ENCODE measurements at places on chromosomes 16 and 17.

GRCh38 chr16:82756283-82756599, 129.5 kb downstream of the CDH13 start:
- no peak for DNase-seq

DNA sequence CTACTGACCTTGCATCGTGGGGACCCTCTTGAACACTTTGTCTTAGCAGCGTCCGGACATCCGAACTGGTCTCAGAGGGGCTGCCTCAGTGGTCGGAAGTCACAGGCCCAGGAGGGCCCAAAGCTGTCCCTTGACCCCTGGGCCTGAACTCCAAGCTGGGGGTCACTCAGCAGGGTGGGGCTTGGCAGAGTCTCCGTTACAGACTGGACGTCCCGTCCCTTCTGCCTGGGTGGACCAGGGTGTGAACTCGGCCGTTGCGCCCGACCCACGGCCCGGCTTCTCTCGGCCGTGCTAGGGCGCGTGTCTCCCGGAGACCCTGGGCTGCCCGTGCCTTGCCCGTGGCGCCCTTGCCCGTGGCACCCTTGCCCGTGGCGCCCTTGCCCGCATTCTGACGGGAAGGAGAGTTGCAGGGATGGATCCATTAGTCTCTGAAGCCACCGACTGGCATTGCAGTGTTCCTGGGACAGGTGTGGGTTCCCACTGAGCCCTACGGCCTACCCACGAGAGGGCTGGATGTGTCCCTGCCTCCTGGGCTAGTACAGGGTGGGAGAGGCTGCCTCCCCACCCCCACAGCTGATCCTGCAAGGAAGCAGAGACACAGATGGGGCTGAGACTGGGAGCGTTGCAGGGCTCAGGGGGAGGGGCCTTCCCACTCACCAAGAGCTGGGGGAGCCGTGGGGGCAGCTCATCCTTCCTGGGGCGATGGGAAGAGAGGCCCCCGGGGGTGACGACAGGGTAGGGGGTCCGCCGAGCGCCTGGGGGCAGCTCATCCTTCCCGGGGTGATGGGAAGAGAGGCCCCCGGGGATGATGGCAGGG, 4.9 kb downstream of the CACNA1H start:
- DNase-seq, result no peak

DNA sequence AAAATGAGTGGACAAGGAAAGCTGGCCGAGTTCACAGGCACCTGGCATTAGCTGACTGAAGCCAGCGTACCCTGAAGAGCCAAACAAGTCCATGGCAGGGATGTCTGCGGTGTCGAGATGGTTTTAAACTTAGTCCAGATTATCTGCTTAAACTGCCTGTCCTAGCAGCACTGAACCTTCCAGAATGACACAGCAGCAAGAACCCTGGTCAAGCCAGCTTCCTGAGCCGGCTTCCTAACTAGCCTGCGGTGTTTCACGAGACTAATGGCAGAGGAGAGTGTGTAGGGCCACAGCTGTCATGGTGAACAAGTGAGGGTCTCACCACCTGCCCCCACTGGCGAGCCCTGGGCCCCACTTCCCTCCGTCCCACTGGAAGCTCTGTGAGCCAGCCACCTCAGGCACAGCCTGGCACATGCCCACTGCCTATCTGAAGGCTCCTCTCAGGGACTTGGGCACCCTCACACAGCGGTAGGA, 28.8 kb upstream of the MTSS2 start:
- no peak for DNase-seq

- DNase-seq, result no peak
Measured at GRCh38 chr16:85576944-85577343, 36.2 kb upstream of the GSE1 start.
